ENCODE measurements at places on chromosomes 6 and 20.
A peak's percentile ranks its signal among the peaks of the same experiment; 100 is the strongest.

- DNase-seq, result peak; percentile 46
Measured at GRCh38 chr6:10141746-10142443, 273.0 kb downstream of the TFAP2A start.

DNA sequence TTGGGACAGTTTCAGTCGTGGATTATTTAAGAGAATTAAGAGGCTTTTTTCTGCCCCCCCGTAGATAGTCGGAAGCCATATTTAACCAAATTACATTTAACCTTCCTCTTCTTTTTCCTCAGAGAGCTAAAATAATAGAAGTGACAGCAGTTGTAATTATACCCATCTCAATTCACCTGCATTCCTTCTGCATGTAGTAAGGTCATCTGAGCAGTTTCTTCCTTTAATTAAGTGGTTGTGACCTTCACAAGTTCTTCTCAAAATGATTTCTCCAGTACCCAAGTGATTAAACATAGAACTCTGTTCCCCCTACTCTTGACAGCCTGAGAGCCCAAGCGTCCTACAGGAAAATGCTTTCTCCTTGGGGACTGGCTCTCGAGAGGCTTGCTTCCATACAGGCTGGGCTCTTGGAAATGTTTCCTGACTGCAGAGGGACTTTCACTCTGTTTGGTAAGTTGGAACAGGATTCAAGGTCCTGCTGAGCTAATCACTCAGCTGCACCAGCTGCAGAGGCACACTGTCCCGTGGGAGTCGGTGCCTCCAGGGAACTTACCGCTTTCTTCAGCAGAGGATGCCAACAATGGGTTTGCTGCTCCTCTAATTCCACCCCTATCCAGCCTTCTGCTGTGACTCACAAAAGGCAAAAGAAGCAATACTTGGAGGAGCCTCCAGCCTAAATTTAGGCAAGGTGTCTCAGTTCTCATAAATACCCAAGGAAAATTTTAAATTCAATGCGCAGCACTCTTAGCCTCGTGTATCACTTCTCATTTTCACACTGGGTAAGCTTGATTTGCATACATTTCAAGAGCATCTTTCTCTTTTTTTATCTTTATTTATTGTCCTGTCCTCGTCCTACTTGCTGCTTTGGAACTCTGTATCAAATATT is 414.9 kb downstream of the KIF16B start:
- peak; percentile 95 for DNase-seq

- no peak for DNase-seq
Measured at GRCh38 chr6:163571730-163572129, 157.2 kb downstream of the QKI start.

GRCh38 chr20:55472704-55473103 is 532.6 kb downstream of the CBLN4 start:
- no peak for DNase-seq

- peak; percentile 91 for DNase-seq
Measured at GRCh38 chr6:40328386-40328985, 258.7 kb downstream of the LRFN2 start.

GRCh38 chr6:67952948-67953347 is 682.1 kb upstream of the ADGRB3 start:
- no peak for DNase-seq

- peak; percentile 55 for DNase-seq
Measured at GRCh38 chr6:122778302-122778701, 1.2 kb upstream of the FABP7 start.

DNA sequence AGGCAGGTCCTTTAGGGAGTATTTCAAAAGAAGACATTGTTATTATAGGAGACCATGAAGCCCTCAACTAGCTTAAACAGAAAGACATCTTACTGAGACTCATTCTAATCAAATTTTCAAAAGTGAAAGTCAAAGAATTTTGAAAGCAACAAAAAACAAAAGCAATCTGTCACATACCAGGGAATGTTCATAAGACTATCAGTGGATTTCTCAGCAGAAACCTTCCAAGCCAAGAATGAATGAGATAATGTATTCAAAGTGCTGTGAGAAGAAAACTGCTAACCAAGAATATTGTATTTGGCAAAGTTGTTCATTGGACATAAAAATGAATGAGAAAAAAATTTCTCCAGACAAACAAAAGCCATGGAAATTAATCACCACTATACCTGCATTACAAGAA is 48.2 kb upstream of the FUT9 start:
- DNase-seq, result no peak

GRCh38 chr6:141445928-141446628 is 686.6 kb upstream of the GJE1 start:
- DNase-seq, result no peak
